NCI-H187 treated with DMSO at 0.1 percent for 48 hours (cell line): ENCODE measurements at places on chromosomes 7 and 10.

- DNase-seq, result no peak
These were observed 233.9 kb downstream of the RPS24 start for GRCh38 chr10:78267598-78267997.

GRCh38 chr7:1225441-1226185 is 7.1 kb upstream of the UNCX start:
- DNase-seq, result no peak

DNA sequence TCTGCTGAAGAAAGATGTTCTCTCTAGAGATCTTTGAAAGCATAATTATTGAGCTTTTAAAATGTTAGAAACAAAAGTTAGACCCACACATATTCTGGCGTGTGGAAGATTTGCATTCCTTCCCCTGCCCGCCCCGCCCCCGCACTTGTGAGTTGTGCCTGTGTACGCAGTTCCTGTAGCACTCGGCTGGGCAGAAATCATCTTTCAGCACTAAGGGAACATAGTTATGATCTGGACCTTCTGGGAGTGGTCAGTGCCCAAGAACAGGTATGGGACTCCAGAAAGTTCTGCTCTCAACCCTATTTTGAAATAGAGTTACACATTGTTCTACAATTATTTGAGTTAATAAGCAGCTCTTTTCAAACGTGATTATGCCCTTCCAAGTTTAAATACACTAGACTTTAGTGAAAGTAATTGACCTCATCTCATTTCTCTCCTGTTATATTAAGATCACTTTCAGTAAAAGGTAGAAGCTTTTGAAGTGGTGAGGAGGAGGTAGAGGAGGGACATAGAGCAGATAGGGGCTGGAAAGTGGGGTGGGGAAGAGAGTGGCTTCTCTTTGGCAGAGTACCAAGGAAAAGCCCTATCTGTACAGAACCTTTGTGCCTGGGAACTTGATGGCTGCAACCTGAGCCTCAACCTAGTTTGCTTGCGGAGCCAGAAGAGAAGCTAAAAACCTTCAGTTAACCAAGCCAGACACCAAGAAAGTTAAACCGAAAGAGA is 5.7 kb downstream of the BLVRA start:
- no peak for DNase-seq

- DNase-seq, result no peak
These were observed 175.4 kb downstream of the ARID5B start for GRCh38 chr10:62076891-62077290.

GRCh38 chr10:110211465-110211843 is 4.0 kb downstream of the MXI1 start:
- DNase-seq, result no peak
